ENCODE measurements at places on chromosomes 7 and 10.

- no peak for DNase-seq
Observed at GRCh38 chr7:29360633-29361625, 166.4 kb downstream of the CHN2 start.

DNA sequence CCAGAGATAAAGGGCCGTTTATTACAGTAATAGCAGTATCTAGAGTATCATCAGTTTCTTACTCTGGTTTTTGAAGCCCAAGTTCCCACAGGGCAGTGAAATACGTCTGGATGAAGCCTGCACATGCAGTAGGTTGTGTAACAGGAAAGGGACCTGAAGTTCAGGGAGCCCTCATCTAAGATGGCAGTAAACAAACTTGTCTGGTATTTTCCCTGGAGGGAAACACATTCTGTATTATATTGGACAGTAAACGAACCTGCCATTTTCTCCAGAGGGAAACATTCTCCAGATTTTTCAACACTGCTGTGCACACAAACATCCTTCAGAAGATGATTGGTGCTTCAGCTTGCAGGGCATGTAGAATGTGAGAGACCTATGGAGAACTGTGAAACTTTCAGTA lies 189.9 kb downstream of the TFEC start:
- no peak for DNase-seq

DNA sequence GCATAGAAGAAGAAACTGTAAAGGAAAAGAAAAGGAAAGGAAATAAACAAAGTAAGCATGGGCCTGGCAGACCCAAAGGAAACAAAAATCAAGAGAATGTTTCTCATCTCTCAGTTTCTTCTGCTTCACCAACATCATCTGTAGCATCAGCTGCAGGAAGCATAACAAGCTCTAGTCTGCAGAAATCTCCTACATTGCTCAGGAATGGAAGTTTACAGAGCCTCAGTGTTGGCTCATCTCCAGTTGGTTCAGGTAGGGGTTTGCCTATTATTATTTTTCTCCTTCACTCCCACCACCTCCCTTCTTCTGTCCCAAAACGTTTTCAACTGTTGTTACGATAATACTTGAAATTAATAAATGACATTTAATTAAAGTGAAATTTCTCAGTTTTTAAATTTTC lies 139.6 kb downstream of the MLLT10 start:
- DNase-seq = no peak

- DNase-seq = no peak
Observed at GRCh38 chr7:30436518-30436917, 42.1 kb downstream of the NOD1 start.

DNA sequence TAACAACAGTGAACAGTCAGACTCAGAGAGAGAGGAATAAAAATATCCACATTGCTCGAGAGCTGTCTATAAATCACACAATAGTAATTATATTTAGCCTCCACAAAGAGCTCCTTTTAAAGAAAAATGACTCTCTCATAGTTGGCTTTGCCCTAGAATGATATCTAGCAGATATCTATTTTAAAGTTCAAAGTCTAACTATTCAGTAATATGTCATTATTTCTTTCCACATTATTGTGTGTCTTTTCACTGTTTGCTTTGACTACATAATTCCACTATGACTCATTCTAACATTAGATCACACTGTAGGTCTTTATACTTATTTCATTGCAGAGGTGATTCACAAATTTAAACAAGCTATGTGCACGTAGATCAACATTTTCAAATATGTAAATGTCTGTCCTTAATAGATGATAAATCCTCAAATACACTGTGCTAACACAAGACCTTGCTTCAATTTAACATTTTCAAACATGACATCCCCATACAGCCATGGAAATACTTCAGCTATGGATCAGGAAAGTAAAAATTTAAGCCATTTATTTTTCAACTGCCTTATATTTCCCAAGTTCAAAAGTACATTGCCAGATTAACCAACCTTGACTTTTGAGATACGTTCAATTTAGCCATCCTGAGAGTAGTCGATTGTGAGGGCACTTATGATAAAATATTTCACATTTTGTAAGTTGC lies 99.9 kb upstream of the AKR1E2 start:
- DNase-seq = no peak

DNA sequence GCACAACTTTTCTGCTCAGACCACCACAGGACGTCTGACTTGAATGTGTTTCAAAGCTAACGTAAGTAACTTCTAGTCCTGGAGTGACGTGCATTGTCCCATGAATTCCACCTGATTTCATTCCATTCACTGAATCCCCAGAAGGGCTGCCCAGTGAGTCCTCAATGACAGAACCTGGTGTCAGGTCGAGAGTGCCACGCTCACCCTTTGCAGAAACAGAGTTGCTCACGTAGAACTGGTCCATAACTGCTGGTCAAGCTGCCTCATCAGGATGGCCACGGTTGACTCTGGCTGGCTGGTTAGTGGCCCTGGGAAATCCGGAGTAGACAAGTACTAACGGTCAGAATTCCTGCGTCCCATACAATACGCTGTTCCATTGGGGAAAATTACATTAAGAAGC lies 50.6 kb upstream of the UBE3C start:
- DNase-seq = no peak

DNA sequence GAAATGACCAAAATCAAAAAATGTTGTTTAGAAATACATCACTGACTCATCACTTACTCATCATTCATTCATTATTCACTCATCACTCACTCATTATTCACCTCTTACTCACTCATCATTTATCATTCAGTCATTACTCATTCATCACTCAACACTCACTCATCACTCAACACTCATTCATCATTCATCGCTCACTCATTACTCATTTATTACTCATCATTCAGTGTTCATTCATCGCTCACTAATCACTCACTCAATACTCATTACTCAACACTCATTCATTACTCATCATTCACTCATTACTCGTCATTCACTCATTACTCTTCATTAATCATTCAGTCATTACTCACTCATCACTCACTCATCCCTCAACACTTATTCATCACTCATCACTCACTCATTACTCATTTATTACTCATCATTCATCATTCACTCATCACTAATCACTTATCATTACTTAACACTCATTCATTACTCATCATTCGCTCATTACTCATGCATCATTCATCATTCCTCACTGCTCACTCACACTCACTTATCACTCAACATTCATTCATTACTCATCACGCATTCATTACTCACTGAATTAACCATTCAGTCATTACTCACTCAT lies 238.5 kb downstream of the ADARB2 start:
- DNase-seq = no peak

- no peak for DNase-seq
Observed at GRCh38 chr7:28678431-28678965, 266.2 kb downstream of the CREB5 start.

GRCh38 chr10:73589563-73590126 lies 1.5 kb downstream of the USP54 start:
- no peak for DNase-seq

GRCh38 chr7:128166603-128167041 lies 74.5 kb upstream of the LEP start:
- DNase-seq = no peak

DNA sequence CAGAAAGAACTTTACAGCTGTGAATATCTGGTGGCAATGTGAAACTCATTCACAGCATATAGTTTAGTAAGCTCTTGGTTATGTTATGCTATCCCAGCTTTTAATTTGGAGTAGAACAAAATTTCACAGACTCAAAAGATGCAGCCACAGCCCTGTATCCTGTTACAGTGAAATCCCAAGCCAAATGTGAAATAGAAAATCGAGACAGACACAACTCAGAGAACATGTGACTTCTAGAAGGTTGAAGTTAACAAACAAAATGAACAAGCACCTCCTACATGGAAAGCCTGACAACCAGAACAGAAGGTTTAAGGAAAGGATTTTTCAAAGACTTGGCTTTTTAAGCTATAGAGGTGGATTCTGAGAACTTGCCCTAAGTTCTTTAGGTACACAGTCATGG lies 39.6 kb downstream of the JAZF1 start:
- no peak for DNase-seq

DNA sequence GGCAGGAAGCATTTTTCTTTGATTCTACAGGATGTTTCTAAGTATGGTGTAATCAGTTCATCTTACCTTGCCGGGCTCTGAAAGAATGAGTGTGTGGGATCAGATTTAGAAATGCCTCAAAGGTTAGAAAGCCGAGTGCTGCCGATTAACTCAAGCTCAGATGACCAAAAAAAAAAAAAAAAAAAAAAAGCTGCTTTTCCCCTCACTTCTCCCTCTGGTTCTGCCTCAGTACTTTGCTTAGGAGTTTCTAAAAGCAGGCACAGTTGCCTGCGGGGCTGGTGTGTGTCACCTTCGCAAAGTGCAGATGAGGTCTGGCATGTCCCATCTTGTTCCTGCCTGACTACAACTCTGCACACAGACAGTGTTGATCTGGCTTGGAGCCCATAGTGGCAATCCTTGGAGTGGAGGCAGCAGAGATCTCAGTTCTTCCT lies 47.0 kb downstream of the KIAA1217 start:
- DNase-seq = no peak

DNA sequence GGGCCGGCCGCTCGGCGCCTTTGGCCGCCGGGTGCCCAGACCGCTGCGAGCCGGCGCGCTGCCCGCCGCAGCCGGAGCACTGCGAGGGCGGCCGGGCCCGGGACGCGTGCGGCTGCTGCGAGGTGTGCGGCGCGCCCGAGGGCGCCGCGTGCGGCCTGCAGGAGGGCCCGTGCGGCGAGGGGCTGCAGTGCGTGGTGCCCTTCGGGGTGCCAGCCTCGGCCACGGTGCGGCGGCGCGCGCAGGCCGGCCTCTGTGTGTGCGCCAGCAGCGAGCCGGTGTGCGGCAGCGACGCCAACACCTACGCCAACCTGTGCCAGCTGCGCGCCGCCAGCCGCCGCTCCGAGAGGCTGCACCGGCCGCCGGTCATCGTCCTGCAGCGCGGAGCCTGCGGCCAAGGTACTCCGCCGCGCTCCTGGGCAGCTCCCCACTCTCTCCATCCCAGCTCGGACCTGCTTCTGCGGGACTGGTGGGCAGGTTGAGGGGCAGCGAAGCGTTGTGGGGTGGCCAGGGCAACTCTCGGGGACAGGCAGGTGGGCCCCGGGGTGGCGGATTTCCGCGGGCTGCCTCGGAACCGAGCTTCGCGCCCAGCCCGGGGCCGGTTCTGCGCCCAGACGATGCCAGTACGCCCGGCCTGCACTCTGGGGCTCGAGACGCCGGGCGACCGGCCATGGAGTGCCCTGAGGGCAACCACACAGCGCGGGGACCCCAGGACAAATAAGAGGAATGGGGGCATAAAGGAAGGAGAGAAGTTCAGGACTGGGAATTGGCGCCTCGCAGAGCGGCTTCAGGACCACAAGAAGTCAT lies 578 bp downstream of the HTRA1 start:
- no peak for DNase-seq

GRCh38 chr10:62381385-62382102 lies 7.4 kb downstream of the ZNF365 start:
- DNase-seq = no peak

DNA sequence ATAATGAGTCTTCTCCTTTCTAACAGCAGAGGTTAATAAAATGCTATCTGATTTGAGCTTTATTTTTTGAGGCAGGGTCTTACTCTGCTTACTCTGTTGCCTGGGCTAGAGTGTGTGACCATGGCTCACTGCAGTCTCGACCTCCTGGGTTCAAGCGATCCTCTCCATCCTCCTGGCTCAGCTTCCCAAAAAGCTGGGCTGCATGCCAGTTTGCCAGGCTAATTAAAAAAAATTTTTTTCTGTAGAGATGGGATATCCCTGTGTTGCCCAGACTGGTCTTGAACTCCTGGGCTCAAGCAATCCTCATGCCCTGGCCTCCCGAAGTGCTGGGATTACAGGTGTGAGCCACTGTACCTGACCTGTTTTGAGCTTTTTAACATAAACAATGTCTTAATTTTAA lies 56.7 kb downstream of the SCD start:
- no peak for DNase-seq

GRCh38 chr10:62136931-62137330 lies 131.7 kb downstream of the RTKN2 start:
- no peak for DNase-seq

- DNase-seq = no peak
Observed at GRCh38 chr10:63094405-63094804, 38.7 kb upstream of the NRBF2 start.

DNA sequence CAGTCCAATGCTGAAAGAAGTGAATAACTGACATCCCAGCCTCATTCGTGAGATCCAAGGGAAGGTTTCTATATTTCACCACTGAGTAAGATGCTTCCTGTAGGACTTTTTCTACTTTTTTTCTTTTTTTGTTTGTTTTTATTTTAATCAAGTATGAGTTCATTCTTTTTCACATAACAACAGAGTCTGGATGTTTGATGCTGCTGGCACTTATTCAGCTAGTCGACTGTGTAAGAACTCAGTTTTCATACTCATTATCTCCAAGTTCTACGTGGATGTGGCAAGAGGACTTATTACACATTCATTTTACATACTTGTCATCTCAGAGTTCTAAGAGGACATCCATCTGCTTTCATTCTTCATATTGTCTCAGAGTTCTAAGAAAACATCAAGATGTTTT lies 86.9 kb downstream of the CPXM2 start:
- DNase-seq = no peak

- DNase-seq = no peak
Observed at GRCh38 chr10:88297103-88297502, 286.0 kb downstream of the RNLS start.

DNA sequence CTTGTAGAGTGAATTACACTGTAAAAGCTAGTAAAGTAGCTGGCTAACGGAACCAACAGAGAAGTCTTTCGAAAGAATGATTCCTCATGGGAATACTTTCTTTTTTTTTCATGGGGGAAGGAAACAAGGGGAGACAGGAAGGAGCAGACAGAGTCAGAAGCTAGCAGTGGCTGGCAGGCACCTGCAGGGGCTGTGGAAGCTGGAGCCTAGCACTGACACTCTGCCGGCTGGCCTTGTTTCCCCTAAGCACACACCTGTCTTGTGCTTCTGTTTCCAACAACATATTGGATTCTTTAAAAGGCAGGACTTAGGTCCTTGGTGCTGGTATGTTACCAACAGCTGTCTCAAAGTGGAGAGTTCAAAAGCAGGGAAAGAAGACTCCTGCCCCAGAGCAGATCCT lies 24.7 kb downstream of the NOD1 start:
- DNase-seq = no peak

- DNase-seq = no peak
Observed at GRCh38 chr10:131824371-131825149, 76.2 kb upstream of the PPP2R2D start.
